ENCODE measurements at places on chromosomes 3 and 15. TPM values are rescaled to one million over a fixed set of nuclear protein-coding genes. Genes with fewer than 3 reads are reported as not detected.

- no peaks in the 10 kb centered on the region for H3K27me3 ChIP-seq
- no peak for DNase-seq
- no peaks in the 10 kb centered on the region for H3K4me1 ChIP-seq
- no peak overlapping the region for H3K4me3 ChIP-seq
- H3K27ac ChIP-seq: no peak overlapping the region
- H3K36me3 ChIP-seq: no peaks in the 10 kb centered on the region
These were observed 398.6 kb downstream of the ZIC1 start for GRCh38 chr3:147807776-147808175.

DNA sequence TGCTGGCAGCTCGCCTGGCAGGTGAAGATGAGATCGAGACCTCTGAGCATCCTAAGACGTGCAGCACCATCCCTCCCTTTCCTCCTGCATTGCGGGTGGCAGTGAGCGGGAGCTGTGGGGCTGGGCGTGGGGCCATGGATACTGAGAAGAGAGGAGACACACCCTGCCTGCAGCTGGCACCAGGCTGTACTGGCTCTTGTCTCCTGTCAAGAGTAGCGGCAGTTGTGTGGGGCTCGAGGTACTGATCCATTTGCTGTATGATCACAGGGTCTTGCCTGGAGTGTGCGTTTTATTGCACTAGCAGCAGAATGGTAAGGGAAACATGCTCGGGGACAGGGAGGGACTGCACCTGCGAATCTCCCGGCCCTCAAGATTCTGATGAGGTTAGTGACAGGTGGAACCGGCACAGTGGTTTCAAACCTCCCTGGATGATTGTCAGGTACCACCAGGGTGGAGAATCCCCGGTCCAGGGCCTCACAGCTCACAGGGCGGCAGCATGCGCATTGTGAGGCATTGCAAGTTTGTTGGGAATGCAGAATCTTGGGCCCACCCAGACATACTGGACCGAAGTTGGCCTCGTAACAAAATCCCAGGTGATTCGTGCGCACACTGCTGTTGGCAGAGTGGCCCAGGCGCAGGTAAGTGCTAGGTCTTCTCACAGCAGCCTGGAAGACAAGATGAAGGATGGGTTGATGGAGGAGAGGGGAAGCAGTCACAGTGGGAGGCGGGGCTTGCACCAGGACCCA, 14.1 kb downstream of the SYNM start:
- H3K4me1 ChIP-seq: peaks cover under 1% of the 10 kb centered on the region
- H3K27me3 ChIP-seq: no peaks in the 10 kb centered on the region
- no peak overlapping the region for H3K27ac ChIP-seq
- H3K4me3 ChIP-seq: no peak overlapping the region
- no peak for DNase-seq
- no peaks in the 10 kb centered on the region for H3K36me3 ChIP-seq

- no peaks in the 10 kb centered on the region for H3K4me1 ChIP-seq
- H3K27me3 ChIP-seq: no peaks in the 10 kb centered on the region
- no peaks in the 10 kb centered on the region for H3K36me3 ChIP-seq
- no peak overlapping the region for H3K4me3 ChIP-seq
These were observed 17.3 kb downstream of the KCNH8 start for GRCh38 chr3:19165654-19166053.

- no peak overlapping the region for H3K4me3 ChIP-seq
- H3K36me3 ChIP-seq: no peaks in the 10 kb centered on the region
- no peaks in the 10 kb centered on the region for H3K27me3 ChIP-seq
These were observed 34.8 kb upstream of the CCK start for GRCh38 chr3:42300778-42301177.

DNA sequence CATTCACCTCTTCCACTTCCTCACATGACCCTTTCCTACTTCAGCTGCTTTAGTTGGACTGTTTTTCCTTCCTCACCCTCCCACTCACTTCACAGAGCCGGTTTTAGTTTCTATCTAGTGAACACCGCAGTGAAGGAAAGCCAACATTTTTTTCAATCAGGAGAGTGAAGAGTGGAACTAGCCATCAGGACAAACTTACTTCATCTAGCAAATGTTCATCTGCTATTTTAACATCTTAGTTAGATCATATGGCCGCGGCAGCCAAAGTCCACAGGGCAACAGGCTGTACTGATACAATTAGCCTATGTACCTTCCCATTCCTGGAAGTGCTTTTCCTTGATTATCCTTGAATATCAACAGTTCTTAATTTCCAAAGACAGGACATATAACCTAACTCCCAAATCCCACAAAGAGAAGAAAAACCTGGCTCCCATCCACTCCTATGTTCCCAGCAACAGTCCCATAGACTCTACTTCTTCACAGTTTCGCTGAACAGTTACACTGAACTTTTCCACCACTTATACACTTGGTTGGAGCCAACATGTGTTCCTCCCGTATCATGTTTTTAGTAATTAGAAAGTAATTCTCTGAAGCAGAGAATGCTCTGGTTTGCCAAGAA, 456.2 kb upstream of the THBS1 start:
- peak; percentile 64 for DNase-seq
- no peaks in the 10 kb centered on the region for H3K27me3 ChIP-seq
- H3K4me1 ChIP-seq: peaks cover 11% of the 10 kb centered on the region
- no peak overlapping the region for H3K4me3 ChIP-seq

- no peak for DNase-seq
- no peaks in the 10 kb centered on the region for H3K27me3 ChIP-seq
- no peak overlapping the region for H3K27ac ChIP-seq
- no peak overlapping the region for H3K4me3 ChIP-seq
- H3K36me3 ChIP-seq: no peaks in the 10 kb centered on the region
These were observed 101.0 kb downstream of the CBLB start for GRCh38 chr3:105767776-105768175.

DNA sequence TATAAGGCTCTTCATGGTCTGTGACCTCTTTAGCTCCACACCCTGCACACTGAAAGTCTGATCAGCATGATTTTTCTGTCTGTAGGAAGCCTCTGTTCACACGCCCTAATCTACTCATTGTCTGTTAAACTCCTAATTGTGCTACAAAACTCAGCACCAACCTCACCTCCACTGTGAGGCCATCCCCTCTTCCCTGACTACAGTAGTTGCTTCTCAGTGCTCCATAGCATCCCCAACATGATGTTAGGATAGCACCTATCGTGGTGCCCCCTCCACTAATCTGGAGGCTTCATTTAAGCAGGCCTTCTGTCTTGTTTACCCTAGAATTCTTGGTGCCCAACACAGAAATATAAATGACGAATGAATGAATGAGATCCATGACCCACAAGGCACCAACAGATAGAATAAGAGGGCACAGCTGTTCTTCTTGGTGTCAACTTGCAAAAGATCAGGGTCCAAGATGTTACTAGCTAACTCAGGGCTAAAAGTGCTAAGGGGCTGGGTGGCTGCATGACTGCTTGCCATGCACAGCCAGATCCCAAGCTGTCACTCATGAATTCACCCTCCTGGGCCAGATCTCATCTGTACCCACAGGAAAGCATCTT, 55.2 kb upstream of the HEG1 start:
- no peaks in the 10 kb centered on the region for H3K36me3 ChIP-seq
- no peaks in the 10 kb centered on the region for H3K27me3 ChIP-seq
- no peak overlapping the region for H3K27ac ChIP-seq
- H3K4me3 ChIP-seq: no peak overlapping the region

The C3orf20 gene
- polyA plus RNA-seq: not detected

DNA sequence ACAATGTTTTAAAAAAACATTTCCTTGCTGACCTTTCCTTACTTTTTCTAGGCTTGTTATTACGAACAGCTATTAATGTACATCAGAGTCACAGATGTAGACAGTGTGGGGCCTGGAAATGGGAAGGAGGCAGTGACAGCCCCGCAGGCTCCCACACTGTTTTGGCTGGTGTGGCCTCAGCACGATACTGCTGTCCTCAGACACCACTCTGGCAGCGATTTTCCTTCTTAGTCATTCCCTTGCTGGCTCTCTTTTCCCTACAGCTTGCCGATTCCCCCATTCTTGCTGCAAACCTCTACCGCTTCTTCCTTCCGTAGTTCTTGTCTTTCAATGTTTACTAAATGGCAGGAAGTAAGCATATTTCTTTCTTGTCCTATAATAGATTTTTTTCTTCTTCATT, 113.1 kb downstream of the ABI3BP start:
- no peak overlapping the region for H3K4me3 ChIP-seq
- no peak for DNase-seq
- no peaks in the 10 kb centered on the region for H3K27me3 ChIP-seq
- no peaks in the 10 kb centered on the region for H3K4me1 ChIP-seq

Data from small intestine (tissue), 16 donors.